ENCODE measurements at places on chromosomes 5 and 9.

- no peak for DNase-seq
Measured at GRCh38 chr5:180133971-180134508, 62.5 kb upstream of the RNF130 start.

- DNase-seq, result no peak
Measured at GRCh38 chr9:30771760-30772159, 1612.7 kb upstream of the ACO1 start.

- peak; percentile 43 for DNase-seq
Measured at GRCh38 chr5:168314735-168315411, 23.4 kb downstream of the WWC1 start.

DNA sequence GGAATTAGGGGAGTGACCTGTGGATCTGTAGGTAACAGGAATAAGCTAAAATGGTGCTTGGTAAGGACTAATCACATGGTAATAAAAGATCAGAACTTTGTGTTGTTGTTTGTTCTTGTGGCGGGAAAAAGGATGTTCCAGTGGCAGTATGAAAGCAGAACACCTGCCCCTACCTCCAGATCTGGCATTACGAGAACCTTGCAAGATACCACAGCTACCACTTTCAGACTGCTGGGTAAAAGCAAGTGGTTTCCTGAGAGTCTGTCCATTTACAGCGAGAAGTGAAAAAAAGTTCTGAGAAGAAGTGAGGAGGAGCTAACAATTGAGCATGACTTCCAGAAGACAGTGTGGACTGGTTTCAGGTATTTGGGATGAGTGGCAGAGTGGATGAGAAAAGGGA lies 252.5 kb downstream of the TLE4 start:
- DNase-seq, result no peak

- DNase-seq, result no peak
Measured at GRCh38 chr5:96297867-96298266, 135.2 kb downstream of the PCSK1 start.

DNA sequence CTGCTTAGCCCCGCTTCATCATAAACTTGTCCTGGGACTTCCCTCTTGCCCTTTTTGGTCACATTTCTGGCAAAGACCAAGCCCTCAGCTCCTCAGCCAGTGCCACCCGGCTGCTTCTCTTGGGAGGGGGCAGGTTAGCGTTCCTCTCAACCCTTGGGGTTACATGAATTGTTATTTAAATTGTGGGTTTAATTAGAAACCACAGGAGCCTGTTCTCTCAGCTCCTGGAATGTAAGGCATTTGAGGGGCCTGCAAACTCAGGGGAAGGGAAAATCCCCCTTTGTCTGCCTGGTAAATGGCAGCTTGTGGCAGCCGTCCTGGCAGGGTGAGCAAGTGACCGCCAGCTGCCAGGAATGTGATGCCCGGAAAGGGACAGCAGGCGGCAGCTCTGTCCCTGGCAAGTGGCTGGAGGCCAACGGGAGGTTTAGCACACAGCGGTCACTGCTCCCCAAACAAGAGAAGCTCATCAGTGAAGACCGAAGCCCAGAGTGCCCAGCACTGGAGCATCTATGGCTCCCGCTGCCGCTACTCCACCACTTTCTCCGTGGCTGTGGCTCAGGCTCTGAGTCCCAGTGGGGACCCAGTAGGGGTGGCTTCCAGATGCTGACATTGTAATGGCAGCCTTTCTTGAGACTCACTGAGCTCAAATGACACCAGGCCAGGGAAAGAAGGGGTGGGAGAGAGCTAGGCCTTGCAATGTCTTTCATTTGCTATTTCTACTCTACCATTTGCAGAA lies 51.7 kb downstream of the SHB start:
- DNase-seq, result peak; percentile 98

- DNase-seq, result no peak
Measured at GRCh38 chr9:23543419-23543818, 282.6 kb downstream of the ELAVL2 start.

GRCh38 chr5:123265551-123265950 lies 157.7 kb downstream of the CEP120 start:
- DNase-seq, result no peak

DNA sequence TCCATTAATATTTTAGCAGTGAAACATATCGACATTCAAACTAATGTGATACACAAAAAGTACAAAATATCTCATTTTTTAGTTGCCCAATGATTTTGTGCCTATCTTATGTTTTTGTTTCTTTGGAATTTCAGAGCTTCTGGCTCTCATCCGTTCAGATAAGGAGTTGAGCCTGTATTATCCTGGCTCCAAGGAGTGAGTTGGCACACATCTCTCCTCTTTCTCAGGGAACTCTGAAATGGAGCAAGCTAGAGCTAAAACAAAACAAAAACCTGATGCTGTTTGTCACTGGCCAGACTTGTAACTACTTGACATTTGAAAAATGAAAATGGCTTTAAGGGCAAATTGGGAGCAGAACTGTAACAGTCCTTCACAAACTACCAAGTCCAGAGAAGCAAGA lies 131.3 kb upstream of the SLC28A3 start:
- no peak for DNase-seq
